ENCODE measurements at places on chromosomes 6 and 20.
A peak's percentile ranks its signal among the peaks of the same experiment; 100 is the strongest.

DNA sequence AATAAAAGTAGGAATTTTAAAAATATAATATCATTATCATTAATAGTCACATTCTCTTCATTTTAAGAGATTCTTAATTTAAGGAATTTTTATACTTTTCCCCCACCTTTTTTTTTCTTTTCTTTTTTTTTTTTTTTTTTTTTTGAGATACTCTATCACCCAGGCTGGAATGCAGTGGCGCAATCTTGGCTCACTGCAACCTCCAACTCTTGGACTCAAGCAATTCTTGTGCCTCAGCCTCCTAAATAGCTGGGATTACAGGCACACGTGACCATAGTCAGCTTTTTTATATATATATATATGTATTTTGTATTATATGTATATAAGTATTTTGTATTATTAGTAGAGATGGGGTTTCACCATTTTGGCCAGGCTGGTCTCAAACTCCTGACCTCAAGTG is 457.7 kb downstream of the CDKAL1 start:
- no peak for DNase-seq

GRCh38 chr6:38266921-38267354 is 372.8 kb downstream of the BTBD9 start:
- DNase-seq, result no peak

DNA sequence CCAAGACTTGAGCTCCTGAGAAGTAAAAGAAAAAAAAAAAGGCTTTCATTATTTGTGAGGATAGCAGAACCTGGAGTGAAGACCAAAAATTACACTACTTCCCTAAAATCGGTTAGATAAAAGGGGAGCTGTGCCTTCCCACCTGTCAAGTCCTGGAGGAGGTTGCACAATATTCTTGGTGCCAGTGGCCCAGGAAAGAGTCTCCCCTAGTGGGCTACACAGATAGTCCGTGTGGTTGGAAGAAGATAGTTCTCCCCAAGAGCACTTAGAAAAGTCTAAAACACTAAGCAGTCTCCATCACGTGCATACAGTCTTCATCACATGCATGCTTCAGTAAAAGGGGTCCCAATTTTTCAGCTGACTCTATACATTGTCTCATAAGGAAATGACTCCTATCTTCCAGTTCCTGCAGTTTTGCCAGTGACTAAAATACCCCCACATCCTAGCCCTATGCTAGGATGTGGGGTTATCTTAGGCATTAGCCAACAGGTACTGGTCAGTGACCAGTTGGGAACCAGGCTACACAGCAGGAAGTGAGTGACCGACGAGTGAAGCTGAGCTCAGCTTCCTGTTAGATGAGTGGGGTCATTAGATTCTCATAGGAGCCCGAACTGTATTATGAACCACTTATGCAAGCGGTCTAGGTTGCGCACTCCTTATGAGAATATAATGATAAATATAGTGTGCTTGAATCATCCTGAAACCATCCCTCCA is 199.5 kb upstream of the FAM83B start:
- no peak for DNase-seq

- DNase-seq, result no peak
Observed at GRCh38 chr20:43514648-43514999, 7.1 kb downstream of the L3MBTL1 start.

- DNase-seq, result peak; percentile 75
Observed at GRCh38 chr6:29748391-29749307, 25.4 kb downstream of the HLA-F start.

DNA sequence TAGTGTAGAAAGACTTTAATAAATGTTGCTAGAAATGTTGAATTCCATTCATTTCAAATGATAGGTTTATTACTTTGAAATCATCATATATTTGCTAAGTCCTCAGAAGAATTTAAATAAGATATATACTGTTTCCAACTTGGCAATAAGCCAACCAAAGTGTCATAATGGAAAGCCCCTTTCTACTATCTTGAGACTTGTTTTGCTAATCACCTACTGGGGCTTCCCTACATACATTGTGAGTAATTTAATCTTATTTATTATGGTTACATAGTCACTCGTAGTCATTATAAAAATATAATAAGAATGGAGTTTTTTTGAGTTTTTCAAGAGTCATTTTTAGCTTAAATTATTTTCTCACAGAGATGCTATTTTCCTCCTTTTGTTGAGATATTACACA is 20.7 kb downstream of the COL19A1 start:
- no peak for DNase-seq

DNA sequence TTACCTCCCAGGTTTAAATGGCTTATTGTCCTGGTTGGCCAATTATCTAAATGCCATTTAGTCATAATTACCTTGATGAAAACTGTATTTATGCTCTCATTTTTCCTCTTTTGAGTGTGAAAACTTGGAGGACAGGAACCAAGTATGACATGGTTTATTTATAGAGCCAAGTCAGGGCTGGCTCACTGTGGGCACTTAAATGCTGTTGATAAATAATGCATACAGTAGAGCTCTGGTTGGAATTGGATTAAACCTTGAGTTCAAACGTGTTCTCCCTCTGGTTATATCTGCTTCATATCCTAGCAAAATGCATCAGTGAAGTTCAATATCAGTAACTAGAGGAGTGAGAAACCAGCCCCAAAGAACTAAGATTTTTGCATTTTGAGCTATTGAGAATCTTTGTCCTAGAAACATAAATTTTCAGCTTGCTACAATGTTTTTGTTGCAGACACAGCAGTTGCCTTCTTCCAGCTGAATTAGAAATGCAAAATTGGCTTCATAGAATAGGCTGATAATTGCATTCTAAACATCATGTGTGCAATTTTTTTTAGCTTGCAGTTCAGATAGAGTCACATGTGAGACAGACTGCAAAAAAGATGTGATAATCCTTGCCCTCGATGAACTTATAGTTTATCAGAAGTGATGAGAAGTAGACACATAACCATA is 255.8 kb downstream of the BTBD3 start:
- no peak for DNase-seq

Measured in stimulated activated CD8-positive, alpha-beta memory T cell treated with anti-CD3 and anti-CD28 coated beads, Interleukin-7, amount 100 ng/mL, for 1 hour (primary cell).